Stimulated activated CD4-positive, alpha-beta T cell treated with anti-CD3 and anti-CD28 coated beads, Interleukin-12 subunit alpha, Interleukin-12 subunit beta, amount 100 ng/mL, for 24 hours (primary cell): ENCODE measurements at places on chromosomes 1 and 21.
A peak's percentile ranks its signal among the peaks of the same experiment; 100 is the strongest.

DNA sequence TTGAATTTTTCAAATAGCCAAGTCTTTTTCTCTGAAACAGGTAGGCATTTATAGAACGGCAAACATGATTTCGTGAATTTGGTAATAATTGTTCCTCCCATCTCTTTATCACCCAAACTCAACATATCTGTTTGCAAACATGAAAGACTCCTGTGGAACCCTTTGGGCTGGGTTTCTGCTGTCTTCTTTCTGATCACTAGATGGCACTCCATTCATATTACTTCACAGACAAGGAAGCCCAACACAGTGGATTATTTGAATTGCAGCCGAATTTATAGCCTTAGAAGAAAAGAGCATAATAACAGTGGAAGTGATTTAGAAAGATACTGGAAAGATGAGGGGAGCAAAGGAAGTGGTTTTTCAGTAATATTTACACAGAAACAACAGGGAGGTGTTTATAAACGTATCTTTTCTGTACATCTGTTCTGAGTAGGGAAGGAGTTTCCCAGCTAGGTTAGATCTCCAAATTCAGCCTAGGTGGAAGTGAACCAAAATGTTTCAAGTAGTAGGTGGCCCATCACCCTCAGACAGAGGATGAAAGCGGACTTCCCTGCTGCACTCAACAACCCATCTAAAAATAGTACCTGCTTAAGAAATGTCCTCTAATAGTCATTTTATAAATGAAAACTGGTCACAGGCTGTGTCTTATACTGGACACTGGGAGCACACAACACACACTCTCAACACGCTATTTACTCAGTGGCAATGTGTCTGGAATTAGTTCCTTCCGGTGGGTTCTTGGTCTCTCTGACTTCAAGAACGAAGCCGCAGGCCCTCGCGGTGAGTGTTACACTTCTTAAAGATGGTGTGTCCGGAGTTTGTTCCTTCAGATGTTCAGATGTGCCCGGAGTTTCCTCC is 67.6 kb downstream of the MAP3K21 start:
- no peak for DNase-seq

DNA sequence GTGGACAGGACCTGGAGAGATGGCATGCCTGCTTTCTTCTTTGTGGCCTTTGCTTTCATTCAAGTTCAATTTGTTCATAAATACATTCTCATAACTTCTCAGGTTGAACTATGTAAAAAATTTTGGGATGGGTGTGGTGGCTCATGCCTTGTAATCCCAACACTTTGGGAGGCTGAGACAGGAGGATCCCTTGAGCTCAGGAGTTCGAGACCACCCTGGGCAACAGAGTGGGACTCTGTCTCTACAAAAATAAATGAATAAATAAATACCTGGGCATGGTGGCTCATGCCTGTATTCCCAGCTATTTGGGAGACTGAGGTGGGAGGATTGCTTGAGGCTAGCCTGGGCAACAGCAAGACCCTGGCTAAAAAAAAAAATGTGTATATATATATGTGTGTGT is 2.1 kb downstream of the KIF1B start:
- no peak for DNase-seq

DNA sequence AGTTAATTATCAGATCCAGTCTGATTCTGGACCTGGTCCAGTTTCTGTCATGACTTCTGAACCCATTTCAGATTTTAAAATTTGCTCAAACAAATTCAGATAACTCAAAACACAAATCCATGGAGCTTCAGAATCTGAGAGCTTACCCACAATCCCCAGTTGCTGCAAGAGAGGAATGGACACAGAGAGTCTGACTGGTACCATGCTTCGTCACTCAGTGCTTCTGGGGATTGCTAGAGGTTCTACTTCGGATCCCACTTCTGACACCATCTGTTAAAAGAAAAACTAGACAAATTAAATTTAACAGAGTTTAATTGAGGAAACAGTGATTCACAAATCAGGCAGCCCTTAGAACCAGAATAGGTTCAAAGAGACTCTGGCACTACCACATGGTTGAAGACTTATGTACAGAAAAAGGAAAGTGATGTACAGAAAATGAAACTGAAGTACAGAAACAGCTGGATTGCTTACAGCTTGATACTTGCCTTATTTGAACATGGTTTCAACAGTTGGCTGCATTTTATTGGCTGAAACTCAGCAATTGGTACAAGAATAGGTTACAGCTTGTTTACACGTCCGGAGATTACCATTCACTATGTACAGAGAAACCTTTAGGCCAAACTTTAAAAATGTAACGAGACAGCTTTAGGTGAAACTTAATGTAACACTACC is 60.7 kb upstream of the TEKT2 start:
- DNase-seq = no peak

GRCh38 chr21:45292399-45293219 is 4.9 kb upstream of the POFUT2 start:
- DNase-seq = peak; percentile 62

DNA sequence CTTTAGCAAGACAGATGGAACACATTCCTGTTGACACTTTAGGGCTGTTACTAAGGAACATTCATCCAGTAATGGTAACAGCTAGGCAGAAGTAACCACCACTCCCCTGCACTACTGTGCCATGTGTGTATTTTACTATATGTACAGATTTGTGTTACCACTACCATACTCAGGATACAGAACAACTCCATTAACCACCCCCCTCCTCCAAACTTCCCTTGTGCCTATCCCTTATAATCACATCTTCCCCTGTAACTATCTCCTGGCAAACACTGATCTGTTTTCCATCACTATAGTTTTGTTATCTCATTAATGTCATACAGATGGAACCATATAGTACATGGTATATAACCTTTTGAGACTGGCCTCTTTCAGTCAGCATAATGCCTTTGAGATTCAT is 3.9 kb upstream of the POU2F1 start:
- DNase-seq = no peak

GRCh38 chr1:46607345-46608130 is 3.5 kb upstream of the MKNK1 start:
- DNase-seq = no peak

DNA sequence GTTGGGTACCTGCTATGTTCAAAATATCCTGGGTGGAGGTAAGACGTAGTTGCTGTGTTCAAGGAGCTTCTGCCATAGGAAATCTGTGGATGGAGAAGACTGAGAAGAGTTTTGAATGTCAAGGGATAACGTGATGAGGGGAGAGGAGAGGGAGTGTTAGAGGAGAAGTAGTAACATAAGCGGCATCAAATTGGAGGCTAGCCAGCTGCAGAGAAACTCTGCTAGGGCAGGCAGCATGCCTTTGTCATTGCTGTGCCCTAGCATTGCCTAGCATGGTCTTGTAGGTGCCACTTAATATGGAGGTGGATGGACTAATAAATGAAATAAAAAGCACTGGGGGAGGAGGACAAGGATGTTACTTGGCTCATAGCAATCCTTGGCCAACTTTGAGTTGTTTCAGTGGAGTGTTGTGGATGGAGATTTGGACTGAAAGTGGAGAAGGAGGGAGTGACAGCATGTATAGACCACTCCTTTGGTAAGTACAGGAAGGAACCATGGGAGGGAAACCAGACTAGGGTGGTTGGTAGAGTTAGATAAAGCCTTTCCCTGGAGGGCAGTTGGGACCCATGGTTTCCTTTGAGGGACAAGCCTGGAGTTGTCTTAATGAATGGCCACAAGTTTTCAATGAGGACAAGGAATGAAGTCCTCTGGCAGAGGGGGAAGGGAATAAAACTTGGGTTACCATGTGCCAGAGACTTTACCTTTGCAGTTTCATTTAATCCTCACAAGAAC is 6.3 kb downstream of the VANGL1 start:
- no peak for DNase-seq

DNA sequence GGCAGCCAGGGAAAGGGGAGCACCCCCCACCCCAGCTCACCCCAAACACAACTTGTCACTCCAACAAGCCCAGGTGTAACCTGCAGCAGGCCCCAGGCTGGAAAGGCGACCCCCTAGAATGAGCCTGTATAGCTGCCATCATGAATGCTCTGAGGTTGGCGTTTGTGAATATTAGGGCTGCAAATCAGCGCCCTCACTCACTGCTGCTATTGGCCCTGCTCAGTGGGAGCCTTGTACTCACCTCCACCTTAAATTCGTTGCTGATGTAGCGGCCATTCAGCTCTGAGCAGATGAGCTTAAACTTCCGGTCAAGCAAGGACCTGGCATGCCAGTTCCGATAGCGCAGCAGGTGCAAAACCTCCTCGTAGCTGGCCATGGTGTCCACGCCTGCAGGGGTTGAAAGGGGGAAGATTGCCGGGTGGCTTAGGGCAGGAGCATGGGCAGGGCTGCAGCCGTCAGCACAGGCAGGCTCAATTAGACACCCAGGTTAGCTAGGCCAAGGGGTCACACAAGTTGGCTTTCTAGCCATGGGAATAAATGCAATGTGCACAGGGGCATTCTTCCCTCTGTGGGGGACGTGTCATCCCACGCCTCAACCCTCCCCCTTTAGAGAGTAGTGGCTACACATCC is 81.7 kb downstream of the PIK3CD start:
- no peak for DNase-seq

DNA sequence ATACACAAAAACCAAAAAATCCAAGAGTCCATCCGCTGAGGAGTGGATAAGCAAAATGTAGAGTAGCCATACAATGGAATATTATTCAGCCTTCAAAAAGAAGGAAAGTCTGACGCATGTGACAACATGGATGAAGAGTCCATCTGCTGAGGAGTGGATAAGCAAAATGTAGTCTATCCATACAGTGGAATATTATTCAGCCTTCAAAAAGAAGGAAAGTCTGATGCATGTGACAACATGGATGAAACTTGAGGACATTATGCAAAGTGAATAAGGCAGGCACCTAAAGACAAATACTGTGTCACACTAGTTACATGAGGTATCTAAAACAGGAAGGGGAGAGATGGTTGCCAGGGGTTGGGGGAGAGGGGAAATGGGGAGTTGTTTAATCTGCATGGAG is 14.0 kb upstream of the IGSF21 start:
- no peak for DNase-seq

DNA sequence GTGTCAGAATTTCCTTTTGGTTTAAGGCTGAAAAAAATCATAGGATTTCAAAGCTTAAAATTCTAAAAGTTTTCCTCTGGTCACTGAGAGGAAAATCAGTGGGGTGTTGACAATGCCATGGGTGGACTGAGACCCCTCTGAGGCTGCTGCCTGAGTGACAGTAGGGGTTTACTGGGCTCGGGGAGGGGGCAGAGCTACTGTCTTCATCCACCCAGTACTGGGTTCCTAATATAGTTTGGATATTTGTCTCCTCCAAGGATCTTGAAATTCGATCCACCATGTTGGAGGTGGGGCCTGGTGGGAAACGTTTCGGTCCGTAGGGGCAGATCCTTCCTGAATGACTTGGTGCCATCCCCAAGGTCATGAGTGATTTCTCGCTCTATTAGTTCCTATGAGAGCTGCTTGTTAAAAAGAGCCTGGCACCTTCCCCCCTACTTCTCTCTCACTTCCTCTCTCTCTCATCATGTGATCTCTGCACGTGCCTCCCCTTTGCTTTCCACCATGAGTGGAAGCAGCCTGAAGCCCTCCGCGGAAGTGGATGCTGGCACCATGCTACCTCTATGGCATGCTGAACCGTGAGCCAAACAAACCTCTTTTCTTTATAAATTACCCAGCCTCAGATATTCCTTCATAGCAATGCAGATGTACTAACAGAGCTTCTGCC is 72.3 kb downstream of the MAP10 start:
- no peak for DNase-seq

GRCh38 chr1:121587777-121588176 is 403.0 kb downstream of the SRGAP2C start:
- no peak for DNase-seq

DNA sequence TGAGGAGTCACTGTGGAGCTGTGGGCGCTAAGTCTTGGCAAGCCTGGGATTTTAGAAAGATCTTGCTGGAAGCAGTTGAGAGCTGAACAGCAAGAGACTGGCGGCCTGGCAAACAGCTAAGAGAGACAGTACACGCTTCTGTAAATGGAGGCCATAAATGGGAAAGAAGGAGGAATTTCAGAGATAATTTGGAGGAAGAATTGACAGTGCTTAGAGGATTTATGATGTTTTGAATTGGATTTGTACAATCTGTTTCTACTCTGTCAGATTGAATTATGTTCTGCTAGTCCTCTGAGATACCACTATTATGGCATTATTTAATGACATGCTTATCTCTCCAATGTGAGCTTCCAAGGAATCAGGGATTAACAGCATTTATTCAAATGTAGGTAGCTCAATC is 50.1 kb downstream of the ABCA4 start:
- no peak for DNase-seq

GRCh38 chr1:160092366-160093068 is 5.9 kb downstream of the IGSF8 start:
- no peak for DNase-seq

- no peak for DNase-seq
These were observed 396.9 kb downstream of the ADGRL2 start for GRCh38 chr1:82197606-82198005.

DNA sequence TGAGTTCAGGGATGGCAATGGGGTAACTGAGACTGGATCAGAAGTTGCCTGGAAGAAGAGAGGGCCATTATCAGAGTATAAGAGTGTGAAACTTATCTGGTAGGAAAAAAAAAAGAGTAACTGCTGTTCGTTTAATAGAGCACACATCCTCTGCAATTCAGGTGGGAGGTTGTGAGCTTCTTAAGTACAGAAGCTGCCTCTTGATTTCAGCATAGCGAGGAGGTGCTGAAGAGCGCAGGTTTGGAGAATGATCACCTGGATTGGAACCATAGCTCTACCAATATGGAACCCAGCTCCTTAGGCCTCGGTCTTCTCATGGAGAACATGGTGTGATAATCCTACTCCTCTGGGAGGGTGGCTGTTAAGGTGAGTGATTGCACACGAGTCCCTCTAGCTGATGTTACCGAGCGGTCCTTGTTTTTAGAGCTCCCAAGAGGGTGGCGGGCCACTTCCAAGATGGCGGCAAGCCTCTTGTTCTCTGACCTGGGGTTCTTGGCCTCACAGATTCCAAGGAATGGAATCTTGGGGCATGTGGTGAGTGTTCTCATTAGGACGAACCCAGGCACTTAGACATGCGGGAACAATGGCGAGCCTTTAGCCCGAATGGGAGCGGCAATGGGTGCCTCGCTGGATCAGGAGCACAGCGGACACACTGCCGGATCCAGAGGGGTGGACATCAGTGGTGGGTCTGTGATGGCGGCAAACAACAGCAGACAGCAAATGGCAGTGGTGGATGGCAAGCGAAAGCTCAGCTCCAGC is 3.3 kb upstream of the MX1 start:
- DNase-seq = no peak

- DNase-seq = no peak
These were observed 16.1 kb upstream of the LRRC3 start for GRCh38 chr21:44439211-44439600.

- DNase-seq = no peak
These were observed 5.8 kb downstream of the OR14I1 start for GRCh38 chr1:248696774-248697173.

- no peak for DNase-seq
These were observed 412.5 kb downstream of the PTPRU start for GRCh38 chr1:29648798-29649188.

GRCh38 chr1:25690396-25690956 is 73.9 kb downstream of the MAN1C1 start:
- no peak for DNase-seq

- DNase-seq = no peak
These were observed 23.4 kb downstream of the DDI2 start for GRCh38 chr1:15640667-15641066.

- DNase-seq = no peak
These were observed 264.7 kb upstream of the C1orf105 start for GRCh38 chr1:172155766-172156165.
